ENCODE measurements at places on chromosomes 7 and 10.
A peak's percentile ranks its signal among the peaks of the same experiment; 100 is the strongest.

GRCh38 chr10:110425684-110426293 lies 71.9 kb upstream of the DUSP5 start:
- DNase-seq = peak; percentile 58

DNA sequence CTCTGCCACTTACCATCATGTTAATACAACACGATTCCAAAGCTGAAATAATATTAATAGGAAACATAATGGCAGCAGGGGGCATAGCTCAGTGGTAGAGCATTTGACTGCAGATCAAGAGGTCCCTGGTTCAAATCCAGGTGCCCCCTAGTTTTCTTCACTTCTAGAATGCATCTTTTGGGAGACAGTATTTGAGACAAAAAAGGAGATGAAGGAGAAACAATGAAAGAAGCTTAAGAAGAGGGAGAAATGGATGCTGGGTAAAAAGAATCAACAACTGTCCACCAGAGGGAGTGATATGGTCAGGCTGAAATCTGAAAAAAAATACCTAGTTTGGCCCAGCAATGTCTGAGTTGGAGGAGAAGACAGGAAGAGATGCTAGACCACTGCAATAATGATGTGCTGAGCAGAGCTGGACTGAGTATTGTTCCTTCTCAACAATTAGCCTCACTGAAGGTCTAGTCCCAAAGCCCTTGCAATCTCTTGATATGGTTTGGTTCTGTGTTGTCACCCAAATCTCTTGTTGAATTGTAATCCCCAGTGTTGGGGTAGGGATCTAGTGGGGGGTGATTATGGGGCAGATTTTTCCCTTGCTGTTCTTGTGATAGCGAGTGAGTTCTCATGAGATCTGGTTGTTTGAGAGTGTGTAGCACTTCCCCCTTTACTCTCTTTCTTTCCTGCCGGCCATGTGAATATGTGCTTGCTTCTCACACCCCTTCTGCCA lies 48.3 kb downstream of the ZNF783 start:
- no peak for DNase-seq

GRCh38 chr10:106134326-106135000 lies 1030.0 kb downstream of the SORCS1 start:
- no peak for DNase-seq

GRCh38 chr7:30412782-30413504 lies 65.6 kb downstream of the NOD1 start:
- DNase-seq = no peak

DNA sequence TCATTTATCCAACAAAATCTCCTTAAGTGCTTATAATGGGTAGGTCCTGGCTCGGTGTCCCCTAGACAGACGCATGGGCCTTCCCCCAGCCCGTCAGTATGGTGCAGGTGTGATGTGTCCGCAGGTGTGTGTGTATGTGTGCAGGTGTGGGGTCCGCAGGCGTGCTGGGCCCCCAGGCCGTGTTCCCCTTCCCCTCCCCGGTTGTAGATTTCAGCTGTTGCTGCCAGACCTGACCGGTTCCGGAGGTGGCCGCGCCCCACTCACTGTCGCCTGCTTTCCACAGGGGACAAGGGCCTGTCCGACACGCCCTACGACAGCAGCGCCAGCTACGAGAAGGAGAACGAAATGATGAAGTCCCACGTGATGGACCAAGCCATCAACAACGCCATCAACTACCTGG lies 50.5 kb downstream of the FIGNL1 start:
- DNase-seq = no peak

- DNase-seq = no peak
Measured at GRCh38 chr10:67327626-67328535, 368.1 kb downstream of the CTNNA3 start.

- DNase-seq = peak; percentile 90
Measured at GRCh38 chr10:62779487-62780248, 24.9 kb upstream of the ADO start.

- DNase-seq = no peak
Measured at GRCh38 chr7:105935250-105935649, 27.8 kb upstream of the CDHR3 start.

DNA sequence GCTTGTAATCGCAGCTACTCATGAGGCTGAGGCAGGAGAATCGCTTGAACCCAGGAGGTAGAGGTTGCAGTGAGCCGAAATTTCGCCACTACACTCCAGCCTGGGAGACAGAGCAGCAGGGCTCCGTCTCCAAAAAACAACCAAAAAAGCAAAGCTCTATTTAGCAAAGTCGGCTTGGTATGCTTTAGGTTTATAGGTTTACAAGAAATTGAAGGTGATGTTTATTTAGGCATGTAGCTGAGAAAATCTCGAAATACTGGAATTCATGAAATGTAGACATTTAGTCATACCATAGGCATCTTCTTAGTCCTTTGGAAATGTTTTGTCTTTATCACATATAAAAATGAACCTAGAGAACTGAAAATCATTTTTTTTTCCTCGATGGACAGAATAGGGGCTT lies 453.8 kb upstream of the ANKRD30A start:
- no peak for DNase-seq

DNA sequence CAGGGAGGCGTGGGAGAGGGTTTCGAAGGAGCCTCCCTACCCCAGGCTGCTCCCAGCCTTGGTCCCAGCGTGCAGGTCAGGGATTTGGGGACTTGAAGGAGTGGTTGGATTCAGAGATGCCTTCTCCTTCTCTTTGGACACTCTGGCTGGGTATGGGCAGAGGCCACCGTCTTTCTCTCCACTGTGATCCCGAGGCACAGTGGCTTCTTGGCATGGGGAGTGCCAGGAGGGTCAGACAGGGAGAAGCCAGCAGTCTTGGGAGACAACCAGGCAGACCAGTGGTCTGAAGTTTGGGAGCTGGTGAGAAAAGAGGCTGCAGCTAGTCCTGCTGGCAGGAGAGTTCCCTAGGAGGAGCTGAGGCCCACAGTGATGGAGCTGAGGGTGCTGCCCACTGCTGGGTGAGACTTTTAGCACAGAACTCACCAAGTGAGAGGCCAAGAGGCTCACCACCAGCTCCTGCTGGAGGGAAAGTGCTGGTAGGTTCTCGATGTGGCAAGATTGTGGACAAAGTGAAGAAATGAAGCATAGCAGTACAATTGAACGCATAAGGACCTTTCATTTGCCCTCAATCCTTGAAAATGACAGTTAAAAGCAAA lies 35.2 kb upstream of the WDFY4 start:
- DNase-seq = no peak

GRCh38 chr7:133854739-133855138 lies 272.4 kb upstream of the LRGUK start:
- DNase-seq = no peak

DNA sequence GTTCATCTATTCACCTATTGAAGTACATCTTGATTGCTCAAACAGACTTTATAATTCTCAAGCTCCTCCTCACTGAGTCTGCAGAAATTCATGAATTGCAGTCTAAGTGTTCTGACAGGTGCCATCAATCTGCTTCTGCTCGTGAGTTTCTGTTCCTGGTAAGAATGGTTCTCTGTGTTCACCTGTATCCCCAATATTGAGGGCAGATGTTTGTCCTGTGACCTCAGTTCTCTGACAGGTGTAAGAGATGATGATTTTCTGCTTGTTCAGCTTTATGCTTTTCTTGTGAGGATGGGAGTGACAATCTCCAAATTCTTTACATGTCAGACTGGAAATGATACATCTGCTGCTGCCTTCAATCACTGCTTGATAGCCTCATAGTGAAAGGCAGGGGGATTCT lies 736.9 kb upstream of the COBL start:
- DNase-seq = no peak

DNA sequence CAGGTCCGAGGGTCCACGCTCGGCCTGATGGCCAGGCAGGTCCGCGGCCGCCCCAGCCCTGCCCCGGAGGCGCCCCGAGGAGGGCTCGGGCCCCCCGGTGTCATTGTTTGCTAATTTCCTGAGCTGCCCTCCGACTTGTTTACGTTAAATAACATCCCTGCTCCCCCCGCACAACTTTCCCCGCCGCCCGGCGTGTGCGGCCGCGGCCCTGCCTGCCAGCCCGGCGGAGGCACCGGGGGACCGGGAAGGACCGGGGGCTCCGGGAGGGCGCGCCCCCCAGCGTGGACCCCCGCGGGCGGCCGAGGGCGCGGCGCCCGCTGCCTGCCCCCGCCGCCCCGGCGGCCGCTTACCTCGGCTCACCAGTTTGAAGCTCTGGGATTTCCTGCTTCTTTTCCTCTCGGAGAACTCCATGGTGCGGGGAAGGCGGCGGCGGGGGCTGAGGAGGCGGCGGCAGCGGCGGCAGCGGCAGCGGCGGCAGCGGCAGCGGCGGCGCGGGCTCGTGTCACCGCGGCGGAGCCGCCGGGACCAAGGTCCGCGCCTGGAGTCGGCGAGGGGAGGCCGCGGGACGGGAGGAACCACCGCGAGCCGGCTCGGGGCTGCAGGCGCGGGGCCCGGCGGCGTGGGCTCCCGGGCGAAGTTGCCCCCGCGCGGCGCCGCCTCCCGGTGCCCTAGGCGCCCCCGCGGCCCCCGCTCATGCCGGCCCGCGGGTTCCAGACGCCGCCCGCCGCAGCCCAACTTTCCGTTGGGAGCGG lies 515 bp downstream of the BEND7 start:
- no peak for DNase-seq

DNA sequence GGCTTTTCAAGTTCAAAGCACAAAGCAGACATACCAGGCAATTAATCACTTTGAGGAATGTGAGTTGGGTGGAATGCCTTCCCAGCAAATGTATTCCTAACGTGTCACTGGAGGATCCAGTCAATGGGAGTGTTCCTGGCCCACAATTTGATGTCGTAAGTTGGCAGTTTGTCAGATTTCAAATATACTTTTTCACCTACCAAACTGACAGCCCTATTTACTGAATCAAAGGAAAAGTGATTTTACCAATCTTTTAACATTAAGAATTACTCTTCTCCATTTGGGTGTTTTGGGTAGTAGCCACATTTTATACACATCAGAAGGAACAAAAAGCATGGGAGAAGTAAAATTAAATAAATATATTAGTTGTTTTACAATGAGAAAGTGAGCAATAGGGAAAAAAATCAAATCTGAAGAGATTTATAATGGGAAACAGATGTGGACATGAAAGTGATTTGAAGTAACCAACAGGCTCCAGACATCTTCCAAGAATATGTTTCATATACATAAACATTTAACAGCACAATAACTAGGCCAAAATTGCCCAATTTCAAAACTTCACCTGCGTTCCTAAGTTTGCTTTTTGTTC lies 222.9 kb downstream of the MTERF1 start:
- no peak for DNase-seq

DNA sequence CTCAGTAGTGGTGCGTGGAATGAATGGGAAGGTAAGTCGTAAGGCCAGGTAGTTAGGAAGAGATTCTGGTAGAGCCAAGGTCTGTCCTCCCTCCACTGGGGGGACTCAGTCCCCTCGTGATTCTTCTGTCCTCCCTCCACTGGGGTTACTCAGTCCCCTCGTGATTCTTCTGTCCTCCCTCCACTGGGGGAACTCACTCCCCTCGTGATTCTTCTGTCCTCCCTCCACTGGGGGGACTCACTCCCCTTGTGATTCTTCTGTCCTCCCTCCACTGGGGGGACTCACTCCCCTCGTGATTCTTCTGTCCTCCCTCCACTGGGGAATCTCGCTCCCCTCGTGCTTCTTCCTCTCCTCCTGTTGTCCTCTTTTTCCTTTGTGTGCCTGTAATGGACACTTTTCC lies 125.1 kb downstream of the CELF2 start:
- no peak for DNase-seq

- DNase-seq = no peak
Measured at GRCh38 chr10:25555865-25556264, 378.2 kb upstream of the MYO3A start.

DNA sequence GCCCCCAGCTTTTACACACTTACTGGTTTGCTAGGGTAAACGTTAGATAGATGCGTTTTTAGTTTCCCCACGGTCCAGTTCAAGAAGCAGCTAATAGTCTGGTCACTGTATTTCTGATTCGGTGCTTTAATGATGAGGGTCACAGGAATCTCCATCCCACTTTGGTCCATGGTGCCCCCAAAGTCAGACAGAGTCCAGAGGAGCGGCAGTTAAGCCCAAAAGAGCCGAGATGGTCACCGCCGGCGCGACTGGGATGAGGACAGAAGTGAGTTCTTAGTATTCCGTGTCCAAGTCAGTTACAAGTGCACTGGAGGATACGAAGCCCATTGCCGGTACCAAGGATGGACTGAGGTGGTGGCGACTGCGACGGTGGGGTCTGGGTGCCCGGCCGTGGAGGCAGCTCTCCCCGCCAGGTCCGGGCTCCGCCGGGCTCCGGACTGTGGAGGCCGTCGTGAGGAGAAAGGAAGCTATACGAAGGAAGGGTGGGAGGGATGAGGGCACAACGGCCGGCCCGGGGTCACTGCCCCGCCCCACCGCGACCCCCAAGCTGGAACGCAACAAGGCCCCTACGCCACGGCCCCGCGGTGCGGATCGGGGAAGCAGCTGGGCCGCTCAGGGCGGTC lies 663 bp downstream of the HERPUD2 start:
- DNase-seq = no peak

- DNase-seq = no peak
Measured at GRCh38 chr10:27714349-27714748, 31.3 kb downstream of the MKX start.

GRCh38 chr7:136078630-136079029 lies 101.5 kb upstream of the MTPN start:
- DNase-seq = no peak

- no peak for DNase-seq
Measured at GRCh38 chr10:122404576-122404975, 30.1 kb downstream of the PLEKHA1 start.

DNA sequence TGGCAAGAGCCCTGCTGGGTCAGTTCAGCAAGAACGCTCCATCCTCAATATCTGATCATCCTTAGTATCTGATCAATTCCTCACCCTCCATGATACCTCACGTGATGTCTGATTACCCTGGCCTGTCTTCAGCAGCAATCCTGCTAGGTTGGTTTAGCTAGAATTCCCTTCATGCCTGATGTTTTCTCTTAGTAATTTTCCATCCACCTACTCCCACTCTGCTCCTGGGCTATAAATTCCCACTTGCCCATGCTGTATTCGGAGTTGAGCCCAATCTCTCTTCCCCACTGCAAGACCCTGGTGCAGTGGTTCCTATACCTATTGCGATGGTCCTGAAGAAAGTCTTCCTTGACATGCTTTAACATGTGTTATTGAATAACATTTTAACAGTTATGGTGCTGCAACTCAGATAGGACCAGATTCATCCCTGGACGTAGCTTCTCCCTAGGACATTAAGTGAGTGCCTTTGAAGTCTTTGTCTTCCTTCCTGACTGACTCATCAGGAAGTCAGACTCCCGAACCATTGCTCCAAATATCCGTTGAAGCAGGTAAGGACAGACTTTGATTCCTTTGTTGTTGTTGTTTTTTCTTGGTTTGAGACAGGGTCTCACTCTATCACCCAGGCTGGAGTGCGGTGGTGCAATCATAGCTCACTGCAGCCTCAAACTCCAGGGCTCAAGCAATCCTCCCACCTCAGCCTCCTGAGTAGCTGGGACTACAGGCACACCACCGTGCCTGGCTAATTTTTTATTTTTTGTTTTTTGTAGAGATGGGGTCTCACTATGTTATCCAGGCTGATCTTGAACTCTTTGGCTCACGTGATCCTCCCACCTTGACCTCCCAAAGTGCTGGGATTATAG lies 29.4 kb upstream of the CLDN3 start:
- DNase-seq = no peak

- no peak for DNase-seq
Measured at GRCh38 chr10:55500931-55501559, 700.0 kb upstream of the PCDH15 start.
